ENCODE measurements at places on chromosomes 6 and 20. TPM values are rescaled to one million over a fixed set of nuclear protein-coding genes. Genes with fewer than 3 reads are reported as not detected.

Gene RBCK1
- 157 TPM for total RNA-seq

DNA sequence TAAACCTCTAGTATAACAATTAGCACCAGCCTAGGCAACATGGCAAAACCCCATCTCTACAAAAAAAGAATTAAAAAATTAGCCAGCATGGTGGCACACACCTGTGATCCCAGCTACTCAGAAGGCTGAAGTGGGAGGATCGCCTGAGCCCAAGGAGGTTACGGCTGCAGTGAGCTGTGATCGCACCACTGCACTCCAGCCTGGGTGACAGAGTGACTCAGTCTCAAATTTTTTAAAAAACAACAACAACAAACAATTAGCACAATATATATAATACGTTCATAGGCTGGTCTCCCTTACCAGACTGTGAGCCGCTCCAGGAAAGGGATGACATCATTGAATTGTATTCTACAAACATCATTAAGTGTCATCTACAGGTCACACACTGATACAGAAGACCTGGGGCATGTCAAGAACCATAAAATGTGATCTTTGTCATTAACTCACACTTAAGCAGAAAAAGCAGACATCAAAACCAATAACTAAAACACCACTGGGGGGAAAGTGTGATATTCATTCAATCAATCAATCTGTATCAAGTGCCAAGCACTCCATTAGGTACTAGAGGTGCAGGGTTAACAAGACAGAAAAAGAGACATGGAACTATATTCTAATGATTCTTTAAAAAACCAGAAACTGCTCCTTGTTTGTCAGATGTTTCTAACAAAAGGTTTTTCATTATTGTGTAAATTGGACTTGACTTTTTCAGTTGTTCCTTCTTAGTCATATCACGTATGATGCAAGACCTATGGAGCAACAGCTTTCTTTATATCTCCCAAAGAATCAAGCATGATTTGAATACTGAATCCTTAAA is 17.8 kb downstream of the MAP3K5 start:
- DNase-seq, result no peak

DNA sequence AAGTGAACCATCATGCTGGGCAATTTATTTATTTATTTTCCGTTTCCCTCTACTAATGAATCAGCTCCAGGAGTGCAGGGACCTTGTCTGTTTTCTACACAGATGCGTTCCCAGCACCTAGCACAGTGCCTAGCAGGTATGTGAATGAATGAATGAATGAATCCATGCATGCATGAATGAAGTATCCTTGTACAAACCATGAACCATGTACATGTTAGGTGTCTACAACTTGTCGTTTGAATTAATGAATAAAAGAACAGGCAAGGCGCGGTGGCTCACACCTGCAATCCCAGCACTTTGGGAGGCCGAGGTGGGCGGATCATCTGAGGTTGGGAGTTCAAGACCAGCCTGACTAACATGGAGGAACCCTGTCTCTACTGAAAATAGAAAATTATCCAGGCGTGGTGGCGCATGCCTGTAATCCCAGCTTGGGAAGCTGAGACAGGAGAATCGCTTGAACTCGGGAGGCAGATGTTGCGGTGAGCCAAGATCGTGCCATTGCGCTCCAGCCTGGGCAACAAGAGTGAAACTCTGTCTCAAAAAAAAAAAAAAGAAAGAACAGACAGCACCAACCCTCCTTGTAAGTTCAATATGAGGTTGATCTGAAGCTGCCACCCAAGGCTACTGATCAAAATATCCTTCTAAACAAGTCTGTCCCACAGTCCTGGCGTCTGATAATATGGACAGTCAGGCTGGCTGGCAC is 27.3 kb upstream of the SLC9A8 start:
- DNase-seq, result no peak

DNA sequence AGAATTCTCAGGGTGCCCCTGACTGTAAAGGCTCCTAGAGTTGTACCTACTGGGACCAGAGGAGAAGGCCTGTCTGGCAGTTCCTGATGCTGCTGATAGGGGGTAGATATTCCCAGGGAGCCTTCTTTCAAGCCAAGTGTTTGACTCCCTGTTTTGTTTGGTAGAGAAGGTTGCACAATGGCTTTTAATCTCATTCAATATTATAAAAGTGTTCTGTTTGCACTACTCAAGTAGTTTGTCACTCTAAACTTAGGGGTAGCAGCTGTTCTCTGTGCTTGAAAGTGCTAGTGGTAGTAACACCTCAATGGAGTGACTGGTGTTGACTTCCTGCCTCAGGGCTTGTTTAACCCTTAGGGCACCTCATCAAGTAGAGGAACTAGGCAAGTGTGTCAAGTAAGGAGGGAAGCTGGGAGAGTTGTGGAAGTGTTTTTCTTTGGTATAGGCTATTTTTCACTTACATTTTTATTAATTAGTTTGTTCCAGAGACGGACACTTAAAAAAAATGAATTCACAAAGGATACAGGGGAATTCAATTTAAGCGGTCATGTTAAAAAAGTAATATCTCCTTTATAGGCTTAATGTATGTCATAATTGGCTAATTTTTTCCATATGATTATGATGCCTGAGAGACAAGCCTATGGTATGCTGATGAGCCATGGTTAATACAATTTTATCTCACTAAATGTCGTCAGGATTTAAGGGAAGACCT is 38.1 kb downstream of the BICRAL start:
- DNase-seq, result no peak

- DNase-seq, result no peak
Measured at GRCh38 chr20:42844751-42845150, 345.0 kb downstream of the PTPRT start.

- DNase-seq, result no peak
Measured at GRCh38 chr20:17403461-17403860, 127.7 kb downstream of the BFSP1 start.

GRCh38 chr6:169804427-169804826 is 53.0 kb downstream of the ERMARD start:
- no peak for DNase-seq

GRCh38 chr6:47237196-47237595 is 72.5 kb downstream of the TNFRSF21 start:
- DNase-seq, result no peak

DNA sequence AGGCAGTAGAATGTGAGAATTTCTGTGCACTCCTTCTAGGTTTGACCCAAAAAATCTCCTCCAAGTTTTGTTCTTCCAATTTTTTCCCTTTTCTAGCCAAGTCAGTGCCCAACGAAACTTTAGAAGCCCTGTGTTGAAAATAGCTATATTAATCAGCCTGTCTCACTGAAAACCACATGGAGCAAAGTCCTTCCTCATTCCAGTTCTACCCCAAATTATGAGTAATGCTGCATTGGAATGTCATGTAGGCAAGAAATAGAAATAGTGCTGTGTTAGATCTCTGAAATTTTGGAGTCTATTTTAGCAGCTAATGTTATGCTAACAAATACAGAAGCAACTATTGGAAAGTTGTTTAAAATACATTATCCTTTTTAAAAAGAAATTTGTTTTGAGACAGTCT is 725.5 kb downstream of the TBC1D32 start:
- no peak for DNase-seq

- no peak for DNase-seq
Measured at GRCh38 chr20:9627219-9627618, 112.8 kb downstream of the LAMP5 start.
